ENCODE measurements at places on chromosomes 12 and 14.

DNA sequence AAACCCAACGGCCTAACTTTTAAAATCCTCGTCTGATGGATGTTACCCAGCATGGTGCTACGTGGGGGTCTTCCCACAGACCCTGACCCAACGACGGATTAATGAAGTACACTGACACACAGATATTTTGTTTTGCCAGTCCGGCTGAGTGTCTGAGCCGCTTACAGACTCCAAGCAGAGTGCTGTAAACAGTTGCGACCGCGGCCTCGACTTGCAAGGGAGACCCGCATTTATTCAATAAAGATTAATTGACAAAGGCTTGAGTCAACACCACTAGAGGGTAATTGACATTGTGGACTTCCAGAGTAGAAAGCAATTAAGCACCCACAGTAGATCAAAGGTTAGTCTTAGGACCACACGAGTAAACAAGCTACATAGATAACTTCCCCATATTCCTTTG is 1042.4 kb downstream of the AACS start:
- no peak for DNase-seq

- no peak for DNase-seq
These were observed 256.7 kb upstream of the PLEKHG7 start for GRCh38 chr12:92446083-92446460.

GRCh38 chr12:90299666-90300065 is 591.0 kb upstream of the ATP2B1 start:
- no peak for DNase-seq

- no peak for DNase-seq
These were observed 711.1 kb upstream of the SEL1L start for GRCh38 chr14:82244791-82245190.

- DNase-seq, result no peak
These were observed 690.7 kb upstream of the TBX3 start for GRCh38 chr12:115374480-115375185.

- no peak for DNase-seq
These were observed 18.5 kb upstream of the PMCH start for GRCh38 chr12:102215992-102216691.

- no peak for DNase-seq
These were observed 101.1 kb upstream of the PLEKHG7 start for GRCh38 chr12:92601680-92602079.

- no peak for DNase-seq
These were observed 263.9 kb downstream of the MDGA2 start for GRCh38 chr14:47411523-47411922.

DNA sequence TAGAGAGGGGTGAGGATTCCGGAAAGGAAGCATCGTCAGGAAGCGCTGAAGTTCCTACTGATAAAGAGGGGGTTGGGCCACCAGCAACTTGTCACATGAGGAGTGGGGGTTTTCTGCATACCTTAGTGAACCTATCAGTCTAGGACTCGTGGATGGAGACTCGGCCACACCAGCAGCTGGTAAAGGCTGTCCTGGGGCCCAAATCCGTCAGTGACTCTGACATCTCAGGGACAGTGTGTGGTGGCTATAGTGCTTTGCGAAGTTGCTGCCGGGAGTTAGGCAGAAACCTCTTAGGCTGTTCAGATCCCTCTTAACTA is 16.4 kb downstream of the RNASE2 start:
- no peak for DNase-seq

DNA sequence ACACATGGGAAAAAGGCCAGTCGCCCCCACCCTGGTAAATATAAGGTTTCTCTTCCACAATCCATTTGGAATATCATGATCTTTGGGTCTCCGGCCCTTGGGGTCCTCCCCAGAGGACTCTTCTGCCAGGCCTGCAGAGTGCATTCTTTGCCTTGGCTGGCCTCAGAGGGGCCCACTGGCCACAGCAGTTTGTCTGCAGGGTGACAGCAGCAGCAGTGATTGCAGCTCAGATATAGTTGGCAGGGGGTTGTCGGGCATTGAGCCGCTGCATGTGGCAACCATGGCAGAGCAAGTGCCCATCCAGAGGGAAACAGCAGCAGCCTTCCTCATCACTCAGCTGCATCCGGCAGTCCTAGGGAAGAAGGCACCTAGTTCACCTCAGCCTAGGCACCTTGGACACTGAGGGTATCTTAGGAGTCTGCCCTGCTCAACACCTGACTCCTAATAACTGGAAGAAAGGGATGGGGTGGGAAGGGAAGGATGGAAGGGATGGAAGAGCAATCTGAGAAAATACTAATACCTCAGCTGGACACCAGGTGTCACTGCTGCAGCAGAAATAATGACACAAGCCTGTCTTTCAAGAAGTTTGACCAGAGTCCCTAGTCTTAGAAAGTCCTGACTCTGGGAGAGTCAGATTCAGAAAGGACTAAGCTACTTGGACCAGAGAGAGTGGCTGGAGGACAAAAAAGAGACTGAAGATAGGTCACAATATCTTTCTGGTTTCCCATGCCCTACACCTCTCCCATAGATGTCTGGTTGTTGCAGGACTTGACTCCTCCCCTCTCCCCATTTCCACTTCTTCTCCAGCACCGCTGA is 8.9 kb downstream of the AJUBA start:
- DNase-seq, result no peak

GRCh38 chr14:70622111-70622712 is 19.5 kb upstream of the TTC9 start:
- DNase-seq, result no peak

DNA sequence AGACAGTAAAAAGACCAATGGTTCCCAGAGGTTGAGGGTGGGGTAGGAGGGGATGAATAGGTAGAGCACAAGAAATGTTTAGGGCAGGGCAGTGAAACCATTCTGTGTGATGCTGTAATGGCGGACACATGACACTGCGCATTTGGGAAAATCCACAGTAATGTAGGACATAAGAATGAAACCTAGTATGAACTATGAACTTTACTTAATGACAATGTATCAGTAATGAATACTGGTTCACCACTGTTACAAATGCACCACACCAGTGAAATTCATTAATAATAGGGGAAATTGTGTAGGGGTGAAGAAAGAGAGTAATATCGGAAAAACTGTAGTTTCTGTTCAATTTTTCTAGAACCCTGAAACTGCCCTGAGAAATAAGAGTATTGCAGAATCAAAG is 5.6 kb downstream of the ERH start:
- DNase-seq, result no peak

DNA sequence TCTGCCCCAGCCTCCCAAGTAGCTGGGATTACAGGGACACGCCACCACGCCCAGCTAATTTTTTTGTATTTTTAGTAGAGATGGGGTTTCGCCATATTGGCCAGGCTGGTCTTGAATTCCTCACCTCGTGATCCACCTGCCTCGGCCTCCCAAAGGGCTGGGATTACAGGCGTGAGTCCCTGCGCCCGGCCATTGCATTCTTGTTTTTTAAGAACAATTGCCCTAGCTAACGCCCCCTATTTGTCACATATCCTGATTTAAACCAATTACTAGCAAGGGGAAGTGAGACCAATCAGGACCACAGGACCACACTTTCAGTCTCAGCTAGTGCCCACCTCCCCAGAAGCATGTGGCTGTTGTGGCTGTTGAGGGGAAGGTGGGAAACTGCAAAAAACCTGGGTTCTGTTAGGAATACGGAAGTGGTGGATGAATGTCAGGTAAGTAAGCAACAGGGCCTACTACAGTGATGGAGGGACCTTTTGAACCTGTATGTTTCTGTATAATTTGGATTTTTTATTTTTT is 37.8 kb upstream of the NFYB start:
- DNase-seq, result no peak

- DNase-seq, result no peak
These were observed 5.4 kb upstream of the EML5 start for GRCh38 chr14:88798156-88798555.

GRCh38 chr14:78086342-78086741 is 83.8 kb upstream of the NRXN3 start:
- no peak for DNase-seq

- DNase-seq, result no peak
These were observed 72.8 kb downstream of the SLCO1B3 start for GRCh38 chr12:20883288-20883687.

DNA sequence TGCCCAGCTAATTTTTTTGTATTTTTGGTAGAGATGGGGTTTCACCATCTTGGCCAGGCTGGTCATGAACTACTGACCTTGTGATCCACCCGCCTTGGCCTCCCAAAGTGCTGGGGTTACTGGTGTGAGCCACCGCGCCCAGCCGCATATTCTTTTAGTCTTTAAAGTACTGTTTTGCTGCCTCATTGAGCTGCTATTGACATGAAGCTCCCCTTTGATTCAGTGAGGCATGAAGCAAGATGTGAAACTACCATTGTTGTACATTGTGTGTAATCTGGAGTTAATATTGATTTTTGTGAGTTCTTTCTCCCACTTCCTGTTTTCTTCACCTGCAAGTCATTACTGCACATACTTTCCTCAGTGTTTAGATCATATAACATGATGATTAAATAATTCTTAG is 80.8 kb downstream of the MNAT1 start:
- no peak for DNase-seq

DNA sequence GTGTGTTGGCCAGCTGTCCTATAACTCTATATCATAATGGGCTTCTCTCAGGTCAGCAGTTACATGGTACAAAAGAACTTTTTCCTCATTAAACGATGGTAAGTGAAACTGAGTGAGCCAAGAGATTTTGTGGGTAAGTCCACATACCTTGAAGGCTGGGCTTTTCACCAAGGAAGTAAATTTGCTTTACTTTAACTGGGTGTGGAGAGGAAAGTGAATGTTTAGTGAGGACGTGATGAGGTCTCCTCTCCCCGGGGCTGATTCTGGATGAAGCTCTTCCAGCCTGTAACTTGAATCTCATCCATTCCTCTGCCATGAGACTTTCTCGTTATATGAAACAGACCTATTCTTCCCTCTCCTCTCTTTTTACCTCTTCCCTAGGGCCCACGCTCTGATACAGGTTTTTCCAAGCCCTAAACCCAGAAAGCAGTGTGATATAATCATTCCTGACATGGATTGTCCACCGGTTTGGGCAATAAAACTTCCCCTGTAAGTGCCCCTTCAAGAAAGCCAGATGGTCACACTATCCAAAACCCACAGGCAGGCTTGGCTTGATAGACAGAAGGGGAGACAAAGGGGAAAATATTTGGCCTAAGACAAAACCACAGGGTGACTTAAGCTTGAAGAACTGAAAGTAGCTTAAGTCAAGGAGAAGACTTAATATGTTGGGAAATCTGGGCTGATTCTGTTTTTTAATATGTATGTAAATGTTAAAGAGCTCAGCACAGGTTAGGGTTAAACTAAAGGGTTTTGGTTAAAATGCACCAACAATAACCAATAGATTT is 50.3 kb downstream of the CIT start:
- DNase-seq, result no peak

DNA sequence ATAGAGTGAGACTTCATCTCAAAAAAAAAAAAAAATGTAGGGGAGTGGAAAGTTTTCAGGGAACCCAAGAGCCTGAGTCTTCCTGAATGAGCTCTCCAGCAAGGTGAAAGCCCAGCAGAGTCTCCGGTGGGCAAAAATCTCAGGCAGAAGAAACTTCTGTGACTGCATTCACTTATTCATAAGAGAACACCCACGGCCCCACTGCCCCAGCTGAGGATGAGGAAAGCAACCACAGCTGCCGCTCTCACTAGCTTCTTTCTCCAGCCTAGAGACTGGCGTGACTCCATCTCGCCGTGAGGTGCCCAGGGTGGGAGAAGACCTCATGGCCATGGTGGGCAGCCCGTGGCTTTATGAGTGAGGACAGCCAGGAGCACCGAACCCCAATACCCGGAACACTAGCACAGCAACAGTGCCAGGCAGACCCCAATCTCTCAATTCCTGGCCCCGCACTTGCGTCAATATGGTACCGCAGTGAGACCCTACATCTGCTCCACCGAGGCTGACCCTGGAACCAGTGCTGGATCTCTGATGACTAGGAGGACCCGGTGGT is 29.7 kb upstream of the DYNC1H1 start:
- DNase-seq, result no peak

DNA sequence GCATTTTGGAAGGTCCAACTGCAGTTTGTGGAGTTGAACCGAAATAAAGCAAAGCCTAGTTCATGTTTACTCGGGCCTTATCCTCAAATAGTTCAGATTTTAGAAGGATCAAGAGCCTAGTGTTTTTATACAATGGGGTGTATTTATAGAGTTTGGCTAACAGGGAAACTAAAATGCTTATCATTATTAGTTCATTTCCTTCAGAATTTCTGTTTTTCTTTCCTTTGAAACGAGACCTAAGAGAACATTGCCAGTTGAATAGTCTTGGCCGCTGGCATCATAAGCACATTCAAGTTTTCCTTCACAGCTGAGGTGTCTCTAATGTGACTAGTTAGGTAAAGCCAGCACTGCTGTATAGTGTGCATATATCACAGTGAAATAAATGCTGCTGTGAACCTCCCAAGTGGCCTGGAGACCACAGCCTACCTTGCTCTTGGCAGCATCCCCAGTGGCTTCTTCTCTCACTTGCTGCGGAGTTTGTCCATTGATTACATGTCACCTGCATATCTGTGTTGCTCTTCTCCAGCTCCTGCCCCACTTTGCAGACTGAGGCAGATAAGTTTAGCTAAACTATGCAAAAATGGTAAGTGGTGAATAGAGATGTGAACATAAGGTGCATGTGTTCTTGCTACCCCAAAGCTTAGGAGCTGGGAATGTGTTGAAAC is 88.8 kb downstream of the ANO6 start:
- DNase-seq, result no peak

DNA sequence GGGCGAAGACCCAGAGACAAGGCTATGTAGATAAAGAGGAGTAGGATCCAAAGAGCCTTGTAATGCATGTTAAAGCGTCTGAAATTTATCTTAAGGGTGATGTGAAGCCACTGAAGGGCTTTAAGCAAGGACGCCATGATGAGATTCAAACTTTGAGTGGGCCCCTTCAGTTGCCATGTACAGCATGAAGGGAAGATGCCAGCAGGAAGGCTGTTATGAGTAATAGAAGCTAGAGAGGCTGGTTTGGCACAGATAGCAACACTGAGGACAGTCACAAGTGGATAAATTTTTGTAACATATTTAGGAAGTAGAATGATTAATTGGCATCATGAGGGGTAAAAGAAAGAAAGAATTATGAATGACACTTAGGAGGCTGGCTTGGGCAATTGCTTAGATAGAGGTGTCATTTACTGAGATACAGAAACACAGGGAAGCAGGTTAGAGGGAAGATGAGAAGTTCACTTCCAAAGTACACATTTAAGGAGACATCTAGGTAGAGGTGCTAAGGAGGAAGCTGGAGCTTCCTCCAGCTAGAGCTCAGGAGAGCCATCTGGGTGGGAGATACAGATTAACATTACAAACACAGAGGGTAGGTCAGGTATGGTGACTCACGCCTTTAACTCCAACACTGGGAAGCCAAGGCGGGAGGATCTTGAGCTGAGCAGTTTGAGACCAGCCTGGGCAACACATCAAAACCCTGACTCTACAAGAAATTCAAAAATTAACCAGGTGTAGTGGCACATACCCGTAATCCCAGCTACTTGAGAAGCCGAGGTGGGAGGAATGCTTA is 13.7 kb downstream of the ATG2B start:
- DNase-seq, result no peak

GRCh38 chr14:85607651-85608081 is 77.7 kb downstream of the FLRT2 start:
- no peak for DNase-seq

GRCh38 chr12:90589956-90590355 is 365.0 kb downstream of the CCER1 start:
- no peak for DNase-seq

- DNase-seq, result no peak
These were observed 56.6 kb downstream of the GALNT4 start for GRCh38 chr12:89468017-89468416.
